ENCODE measurements at places on chromosomes 3 and 15.

DNA sequence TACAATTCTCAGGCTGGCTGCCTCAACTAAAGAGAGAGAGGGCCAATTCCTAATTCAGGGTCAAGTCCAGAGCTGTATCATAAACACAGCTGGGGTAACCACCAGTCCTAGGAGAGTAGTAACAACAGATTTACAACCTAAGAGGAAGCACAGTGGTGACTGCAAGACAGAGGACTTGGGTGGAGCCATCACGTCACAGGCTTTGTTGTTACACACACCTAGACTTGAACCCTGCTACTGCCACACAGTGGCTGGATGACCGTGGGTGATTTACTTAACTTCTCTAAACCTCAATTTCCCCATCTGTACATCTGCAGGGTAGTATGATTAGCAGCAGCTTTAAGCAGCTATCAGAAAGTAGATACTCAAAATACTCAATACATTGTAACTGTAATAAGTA is 78.6 kb downstream of the MYLK start:
- no peak for DNase-seq

DNA sequence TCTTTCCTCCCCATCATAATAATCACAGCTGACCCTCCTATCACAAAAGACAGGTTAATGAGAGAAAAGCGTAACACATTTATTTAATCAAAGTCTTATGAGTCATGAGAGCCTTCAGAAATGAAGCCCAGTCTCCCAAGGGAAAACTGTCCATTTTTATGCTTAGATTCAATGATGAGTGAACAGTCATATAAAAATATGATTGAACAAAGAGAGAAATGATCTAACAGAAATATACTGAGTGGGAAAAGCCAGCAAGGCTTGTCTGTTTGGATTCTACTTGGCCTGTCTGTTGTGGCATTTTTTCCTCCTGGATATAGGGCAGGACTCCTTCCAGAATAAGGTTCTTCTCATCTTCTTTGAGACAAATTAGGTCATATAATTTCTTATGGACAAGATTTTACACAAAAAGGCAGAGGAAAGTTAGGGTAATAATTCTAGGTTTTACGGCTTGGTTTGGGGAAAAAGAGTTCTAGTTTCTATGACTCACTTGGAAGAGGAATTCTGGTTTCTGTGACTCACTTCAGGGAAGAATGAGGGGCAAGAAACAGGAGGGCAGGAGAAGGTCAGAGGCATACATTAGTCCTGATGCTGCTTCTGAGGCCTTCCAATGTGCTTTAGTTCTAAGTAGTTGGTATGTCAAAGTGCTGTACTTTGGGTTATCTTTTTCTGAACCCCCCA is 534.2 kb downstream of the ZIC1 start:
- no peak for DNase-seq

DNA sequence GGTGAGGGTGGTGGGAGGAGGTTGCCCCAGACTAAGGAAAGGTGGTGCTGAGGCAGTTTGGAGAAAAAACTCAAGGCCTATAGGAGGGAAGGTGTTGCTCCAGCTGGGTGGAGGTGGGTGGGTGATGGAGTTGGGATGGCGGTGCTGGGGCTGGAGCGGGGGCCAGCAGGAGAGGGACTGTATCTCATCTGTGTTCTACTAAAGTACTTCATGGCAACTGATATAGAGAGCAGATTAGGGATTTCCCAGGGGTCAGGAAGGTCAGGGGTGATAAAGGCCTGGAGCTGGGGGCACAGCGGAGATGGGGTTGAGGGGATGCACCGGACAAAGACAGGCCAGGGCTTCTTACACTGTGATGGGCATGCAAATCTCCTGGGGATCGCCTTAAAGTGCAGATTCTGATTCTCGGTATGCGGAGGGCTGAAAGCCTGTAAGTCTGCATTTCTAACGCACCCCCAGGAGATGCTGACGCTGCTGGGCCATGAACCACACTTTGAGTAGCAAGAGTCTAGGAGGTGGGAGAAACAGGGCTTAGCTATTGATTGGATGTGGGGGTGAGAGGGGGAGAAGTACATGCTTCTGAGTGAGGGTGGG is 4.2 kb downstream of the KLHL40 start:
- DNase-seq, result no peak

- DNase-seq, result peak; percentile 72
Observed at GRCh38 chr15:99100245-99101173, 4.4 kb upstream of the SYNM start.

DNA sequence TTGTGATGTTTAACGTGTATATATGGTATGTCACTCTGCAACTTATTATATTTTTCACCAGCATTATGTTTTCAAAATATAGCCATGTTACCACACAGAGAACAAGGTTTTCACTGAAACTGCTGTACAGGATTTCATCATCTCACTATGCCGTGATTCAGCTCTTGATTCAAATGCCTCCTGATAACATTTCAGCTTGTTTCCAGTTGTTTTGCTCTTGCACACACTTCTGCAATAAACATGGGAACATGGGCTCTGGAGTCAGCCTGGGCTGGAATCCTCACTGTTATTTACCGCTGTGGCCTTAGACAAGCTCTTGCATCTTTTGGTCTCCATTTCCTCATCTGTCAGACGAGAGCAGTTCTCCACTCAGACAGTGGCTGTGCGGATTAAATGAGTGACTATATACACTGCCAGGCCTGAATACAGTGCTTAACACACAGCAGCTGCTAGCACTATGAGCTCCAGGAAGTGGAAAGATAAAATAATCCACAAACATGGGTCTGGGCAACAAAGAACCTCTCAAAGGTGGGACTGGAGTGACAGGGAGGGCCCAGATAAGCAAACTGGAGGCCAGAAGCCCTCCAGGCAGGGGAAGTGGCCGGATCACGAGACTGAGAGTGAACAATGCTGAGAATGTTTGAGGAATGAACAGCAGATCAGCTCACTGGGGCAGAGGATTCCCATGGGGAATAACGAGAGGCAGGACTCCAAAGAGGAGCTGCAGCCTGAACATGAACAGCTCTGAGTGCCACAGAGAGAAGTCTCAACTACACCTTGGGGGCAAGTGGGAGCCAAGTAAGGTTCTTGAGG is 17.7 kb downstream of the NTRK3 start:
- DNase-seq, result no peak

DNA sequence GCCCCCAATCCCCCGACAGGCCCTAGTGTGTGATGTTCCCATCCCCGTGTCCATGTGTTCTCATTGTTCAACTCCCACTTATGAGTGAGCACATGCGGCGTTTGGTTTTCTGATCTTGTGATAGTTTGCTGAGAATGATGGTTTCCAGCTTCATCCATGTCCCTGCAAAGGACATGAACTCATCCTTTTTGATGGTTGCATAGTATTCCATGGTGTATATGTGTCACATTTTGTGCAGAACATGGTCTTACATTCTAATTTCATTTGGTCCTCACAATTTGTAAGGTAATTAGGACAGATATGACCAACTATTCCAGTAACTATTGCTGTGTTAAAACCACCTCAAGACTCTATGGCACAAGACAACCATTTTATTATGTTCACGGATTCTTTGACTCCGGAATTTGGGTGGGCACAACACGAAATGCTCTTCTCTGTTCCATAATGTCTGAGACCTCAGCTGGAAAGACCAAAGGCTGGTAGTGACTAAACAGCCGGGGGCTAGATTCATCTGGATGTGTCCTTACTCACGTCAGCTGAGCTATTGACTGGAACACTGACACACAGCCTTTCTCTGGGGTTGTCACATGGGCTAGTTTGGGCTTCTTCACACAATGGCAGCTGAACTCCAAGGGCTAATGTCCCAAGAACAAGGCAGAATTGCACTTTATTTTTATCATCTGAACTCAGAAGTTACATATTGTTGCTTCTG is 13.6 kb upstream of the GLCE start:
- DNase-seq, result no peak

GRCh38 chr15:57526615-57527014 is 65.1 kb upstream of the MYZAP start:
- DNase-seq, result no peak

DNA sequence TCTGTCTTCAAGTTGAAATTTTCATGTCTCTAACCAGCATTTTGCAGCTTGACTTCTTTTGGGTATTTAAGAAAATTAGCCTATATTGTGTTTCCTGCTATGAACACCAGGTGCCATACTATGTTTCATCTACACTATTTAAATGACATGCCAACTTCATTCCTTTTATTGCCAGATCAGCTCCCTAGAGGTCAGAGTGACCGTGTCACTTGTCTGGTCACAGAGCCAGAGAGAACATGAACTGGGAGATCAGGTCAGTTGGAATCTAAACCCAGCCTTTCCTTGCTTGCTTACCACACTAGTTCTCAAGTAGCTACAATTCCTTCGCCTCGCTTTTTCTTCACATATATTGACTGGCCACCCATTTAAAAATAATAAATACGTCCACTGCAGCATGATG is 87.6 kb downstream of the THBS1 start:
- no peak for DNase-seq

Measured in anterior cingulate cortex (tissue), 58 donors.